HuH-7.5 (cell line): ENCODE measurements at places on chromosomes 5 and 9.

DNA sequence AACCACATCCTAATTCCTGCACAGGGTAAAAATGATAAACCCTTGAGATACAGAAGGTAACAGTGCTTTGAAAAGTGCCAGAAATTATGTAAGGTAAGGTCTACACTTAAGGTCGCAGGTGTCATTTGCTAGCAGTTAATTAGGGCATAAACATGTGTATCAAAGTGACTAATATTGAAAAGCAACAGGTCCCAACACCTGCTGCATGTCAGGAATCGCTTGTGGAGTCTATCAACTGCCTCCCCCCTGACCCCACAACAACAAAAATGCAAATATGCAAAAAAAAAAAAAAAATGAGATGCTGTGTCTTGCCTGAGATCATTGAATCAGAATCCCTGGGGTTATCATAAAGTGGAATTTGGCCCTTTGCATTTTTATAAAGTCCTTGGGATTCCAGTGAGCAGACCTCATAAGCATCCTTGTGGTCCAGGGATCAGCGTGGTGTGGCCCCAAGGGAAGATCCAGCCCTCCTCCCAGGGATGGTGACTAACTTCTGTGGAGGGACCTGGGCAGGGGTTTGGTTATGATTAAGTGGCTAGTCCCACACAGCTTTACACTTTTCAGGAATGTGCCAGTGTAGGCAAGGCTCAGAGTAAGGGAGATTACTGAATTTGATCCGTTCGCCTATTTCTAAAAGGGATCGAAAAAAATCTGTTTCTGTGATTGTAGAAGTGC is 92.5 kb upstream of the TNFSF8 start:
- no peak for DNase-seq

- no peak for DNase-seq
Observed at GRCh38 chr9:38200431-38200830, 131.4 kb upstream of the SHB start.

- no peak for DNase-seq
Observed at GRCh38 chr5:10987276-10987924, 226.4 kb upstream of the DAP start.

DNA sequence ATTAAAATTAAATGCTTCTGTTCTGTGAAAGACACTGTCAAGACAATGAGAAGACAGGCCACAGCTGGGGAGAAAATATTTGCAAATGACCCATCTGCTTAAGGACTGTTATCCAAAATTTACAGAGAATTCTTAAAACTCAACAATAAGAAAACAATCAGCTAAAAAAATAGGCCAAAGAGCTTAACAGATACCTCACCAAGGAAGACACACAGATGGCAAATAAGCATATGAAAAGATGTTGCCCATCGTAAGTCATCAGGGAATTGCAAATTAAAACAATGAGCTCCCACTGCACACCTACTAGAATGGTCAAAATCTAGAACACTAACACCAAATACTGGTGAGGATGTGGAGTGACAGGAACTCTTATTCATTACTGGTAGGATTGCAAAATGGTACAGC is 10.3 kb downstream of the WNK2 start:
- no peak for DNase-seq

- no peak for DNase-seq
Observed at GRCh38 chr5:73284985-73285384, 112.0 kb downstream of the TMEM174 start.

DNA sequence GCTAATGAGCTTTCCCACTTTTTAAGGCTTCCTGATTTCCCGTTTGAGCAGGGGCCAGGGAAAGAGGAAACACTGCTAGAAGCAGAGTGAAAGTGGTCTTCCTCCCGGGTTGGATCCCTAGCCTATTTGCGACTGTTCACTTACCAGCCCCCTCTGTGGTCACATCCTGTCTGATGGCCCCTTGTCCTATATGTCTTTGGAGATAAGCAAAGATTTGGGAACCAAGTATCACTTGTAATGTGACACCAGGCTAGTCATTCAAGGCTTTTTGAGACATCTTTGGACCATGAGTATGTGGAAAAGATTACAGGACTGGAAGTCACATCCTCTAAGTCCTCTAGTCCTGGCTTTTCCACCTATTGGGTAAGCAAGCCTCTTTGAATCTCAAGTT is 6.1 kb downstream of the DNAJB5 start:
- DNase-seq: no peak

- DNase-seq: no peak
Observed at GRCh38 chr5:137268646-137269045, 230.5 kb downstream of the SPOCK1 start.

DNA sequence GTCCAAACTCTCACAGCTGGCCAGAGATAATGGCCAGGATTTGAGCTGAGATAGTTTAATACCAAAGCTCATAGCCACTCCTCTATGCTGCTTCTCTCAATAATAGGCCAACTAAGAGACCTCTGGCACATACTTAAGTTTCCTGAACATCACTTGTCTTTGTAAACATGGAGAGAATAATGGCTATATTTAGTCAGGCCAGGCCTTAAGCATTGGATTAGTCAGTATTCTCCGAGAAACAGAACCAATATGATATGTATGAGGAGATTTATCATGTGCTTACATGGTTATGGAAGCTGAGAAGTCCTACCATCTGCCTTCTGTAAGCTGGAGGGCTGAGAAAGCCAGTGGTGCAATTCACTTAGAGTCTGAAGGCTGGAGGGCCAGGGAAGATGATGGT is 45.4 kb downstream of the CFAP95 start:
- DNase-seq: no peak

DNA sequence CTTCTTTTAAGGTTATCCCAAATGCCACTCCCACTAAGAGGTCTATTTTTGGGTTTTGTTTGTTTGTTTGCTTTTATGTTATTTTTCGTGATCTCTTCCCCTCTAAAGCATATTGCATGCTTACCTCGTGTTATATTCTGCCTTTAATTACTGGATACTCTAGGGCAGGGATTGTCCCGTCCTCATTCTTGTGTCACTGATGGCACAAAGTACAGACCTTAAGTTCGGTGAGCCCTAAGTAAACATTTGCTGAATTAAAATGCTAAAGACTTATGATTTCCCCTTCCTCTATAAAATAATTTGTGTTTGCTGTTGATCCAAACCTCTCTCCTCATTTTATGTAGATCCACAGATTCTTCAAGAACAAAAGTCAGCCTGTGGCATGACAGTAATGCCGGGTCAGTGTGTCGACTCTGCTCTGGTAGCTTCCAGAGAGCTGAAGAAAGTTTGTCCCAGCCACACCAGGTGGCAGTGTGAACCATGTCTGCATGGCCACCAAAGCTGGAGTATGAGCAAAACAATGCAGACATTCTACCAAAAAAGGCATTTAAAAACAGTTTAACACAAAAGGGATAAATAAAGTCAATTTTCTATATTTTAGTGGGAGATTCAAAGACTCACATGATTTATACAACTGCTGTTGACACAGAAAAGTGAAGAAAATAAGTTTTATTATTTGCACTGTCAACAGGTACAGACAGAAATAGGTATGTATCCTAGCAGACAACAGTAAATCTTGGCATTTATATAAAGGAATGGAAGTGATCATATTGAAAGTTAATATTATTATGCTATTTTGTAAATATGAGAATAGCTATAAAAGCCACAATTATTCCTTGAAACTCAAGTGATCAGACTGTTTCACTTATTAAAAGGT is 17.9 kb upstream of the POC5 start:
- peak; percentile 25 for DNase-seq

DNA sequence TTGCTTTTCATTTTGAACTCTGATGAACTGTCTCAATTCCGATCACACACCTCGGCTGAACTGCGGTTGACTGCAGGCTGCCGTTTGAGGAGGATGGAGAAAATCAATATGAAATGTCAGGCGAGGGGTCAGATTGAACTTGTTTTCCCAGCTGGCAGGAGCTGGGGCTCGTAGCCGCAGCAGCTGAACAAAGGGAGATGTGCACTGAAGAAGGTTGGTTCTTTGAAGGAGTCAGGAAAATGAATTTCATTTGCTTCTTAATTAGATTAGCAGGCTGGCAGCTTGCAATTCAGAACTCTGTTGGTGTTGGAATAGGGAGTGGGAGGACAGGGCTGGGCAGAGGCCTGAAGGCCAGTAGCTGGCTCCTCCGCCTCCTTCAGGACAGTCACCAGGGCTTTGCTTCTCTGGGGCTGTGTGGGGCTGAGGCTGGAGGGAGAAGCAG is 117.4 kb upstream of the GPR151 start:
- DNase-seq: peak; percentile 18

- no peak for DNase-seq
Observed at GRCh38 chr9:125633116-125633745, 73.8 kb downstream of the MAPKAP1 start.

DNA sequence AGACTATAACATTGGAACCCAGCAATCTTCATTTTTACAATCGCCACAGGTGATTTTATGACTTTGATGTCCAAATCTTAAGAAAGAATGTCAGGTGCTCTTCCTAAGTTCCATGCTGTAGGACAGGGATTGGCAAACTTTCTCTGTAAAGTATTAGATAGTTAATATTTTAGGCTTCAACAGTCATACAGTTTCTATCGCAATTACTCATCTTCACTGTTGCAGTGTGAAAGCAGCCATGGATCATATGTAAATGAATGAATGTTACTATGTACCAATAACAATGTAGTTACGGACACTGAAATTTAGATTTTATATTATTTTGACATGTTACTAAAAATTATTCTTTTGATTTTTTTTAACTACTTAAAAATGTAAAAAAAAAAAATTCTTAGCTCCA is 169.7 kb downstream of the DTWD2 start:
- DNase-seq: no peak

GRCh38 chr9:79665369-79665768 is 93.6 kb downstream of the TLE4 start:
- no peak for DNase-seq

DNA sequence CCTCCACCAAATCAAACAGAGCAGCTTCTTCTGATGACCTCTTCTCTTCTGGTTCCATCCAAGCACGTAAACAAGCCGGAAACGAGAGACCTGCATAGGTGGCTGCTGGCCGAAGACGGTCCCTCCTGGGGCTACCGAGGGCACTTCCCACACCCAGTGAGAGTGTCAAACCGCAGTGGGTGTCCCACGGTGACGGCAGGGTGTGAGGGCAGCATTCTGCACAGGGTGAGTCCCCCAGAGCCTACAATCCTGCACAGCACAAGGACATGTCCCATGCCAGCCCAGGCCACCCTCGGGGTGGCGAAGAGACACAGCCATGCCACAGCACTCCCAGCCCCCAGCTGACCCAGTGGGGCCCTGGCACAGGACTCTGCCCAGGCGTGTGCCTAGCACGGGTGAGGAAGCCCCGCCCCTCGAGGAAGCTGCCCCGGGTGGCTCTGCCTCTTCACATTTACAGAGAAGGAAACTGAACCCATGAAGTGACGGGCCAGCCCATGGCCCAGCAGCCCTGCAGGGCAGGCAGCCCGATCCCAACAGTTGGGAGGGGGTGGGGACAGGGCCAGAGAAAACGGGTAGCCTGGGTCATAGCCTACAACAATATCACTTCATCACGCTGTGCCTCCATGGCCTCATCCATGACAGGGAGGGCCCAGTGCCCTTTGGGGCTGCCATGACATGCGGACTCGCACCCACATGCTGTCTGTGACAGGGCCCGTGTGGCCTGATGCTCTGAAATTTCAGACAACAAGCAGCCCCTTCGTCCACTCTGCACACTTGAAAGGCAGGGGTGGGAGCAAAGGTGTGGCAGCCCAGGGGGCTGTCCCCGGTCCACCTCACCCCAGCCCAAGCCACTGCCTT is 43.2 kb downstream of the SEMA4D start:
- DNase-seq: no peak
